Stimulated activated naive B cell treated with anti-CD40 and anti-IgM and Interleukin-4, amounts not matched to agents 10 μg/mL and 1 μg/mL and 100 μg/mL, for 72 hours (primary cell): ENCODE measurements at places on chromosomes 4 and X.

DNA sequence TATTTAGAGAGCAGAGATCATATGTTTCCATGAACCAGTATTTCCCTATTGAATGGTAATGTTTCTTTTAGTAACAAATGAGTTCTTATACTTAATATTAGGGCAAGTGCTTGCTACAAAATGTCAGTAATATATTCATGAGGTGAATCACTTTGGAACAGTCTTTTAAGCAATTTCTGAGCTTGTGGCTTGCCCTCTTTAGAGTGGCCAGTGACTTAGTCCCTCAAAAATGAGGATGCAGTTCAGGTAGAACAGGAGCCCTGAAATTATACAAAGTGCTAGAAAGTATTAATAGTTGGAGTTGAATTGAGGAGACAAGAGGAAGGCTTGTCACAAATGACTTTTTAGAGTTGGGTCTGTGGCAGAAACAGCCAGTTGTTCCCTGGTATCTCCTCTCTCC is 53.4 kb upstream of the PITX2 start:
- no peak for DNase-seq

- DNase-seq: no peak
Measured at GRCh38 chr4:66284991-66285451, 614.7 kb upstream of the EPHA5 start.

GRCh38 chr4:38449506-38450174 is 214.4 kb upstream of the KLF3 start:
- DNase-seq: no peak

DNA sequence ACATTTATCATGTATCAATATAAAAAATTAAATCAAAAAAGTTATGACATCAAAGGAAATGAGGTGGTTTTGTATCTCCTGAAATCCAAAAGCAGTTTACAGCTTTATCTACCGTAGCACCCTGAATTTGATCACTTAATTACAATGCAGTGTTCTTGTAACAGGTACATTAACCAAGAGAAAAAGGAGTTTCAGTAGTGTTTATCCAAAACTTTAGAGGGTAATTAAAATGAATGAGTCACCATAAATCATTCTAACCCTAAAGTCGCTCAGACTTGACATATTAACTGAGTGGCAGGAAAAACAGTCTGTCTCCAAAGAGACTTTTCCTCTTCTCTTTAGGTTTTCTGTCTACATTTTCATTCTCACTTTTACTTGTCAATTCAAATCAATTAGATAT is 907.6 kb upstream of the EPHA5 start:
- no peak for DNase-seq

GRCh38 chrX:106716463-106716862 is 10.0 kb upstream of the RNF128 start:
- no peak for DNase-seq

GRCh38 chr4:158726633-158727032 is 3.4 kb upstream of the PPID start:
- DNase-seq: no peak

DNA sequence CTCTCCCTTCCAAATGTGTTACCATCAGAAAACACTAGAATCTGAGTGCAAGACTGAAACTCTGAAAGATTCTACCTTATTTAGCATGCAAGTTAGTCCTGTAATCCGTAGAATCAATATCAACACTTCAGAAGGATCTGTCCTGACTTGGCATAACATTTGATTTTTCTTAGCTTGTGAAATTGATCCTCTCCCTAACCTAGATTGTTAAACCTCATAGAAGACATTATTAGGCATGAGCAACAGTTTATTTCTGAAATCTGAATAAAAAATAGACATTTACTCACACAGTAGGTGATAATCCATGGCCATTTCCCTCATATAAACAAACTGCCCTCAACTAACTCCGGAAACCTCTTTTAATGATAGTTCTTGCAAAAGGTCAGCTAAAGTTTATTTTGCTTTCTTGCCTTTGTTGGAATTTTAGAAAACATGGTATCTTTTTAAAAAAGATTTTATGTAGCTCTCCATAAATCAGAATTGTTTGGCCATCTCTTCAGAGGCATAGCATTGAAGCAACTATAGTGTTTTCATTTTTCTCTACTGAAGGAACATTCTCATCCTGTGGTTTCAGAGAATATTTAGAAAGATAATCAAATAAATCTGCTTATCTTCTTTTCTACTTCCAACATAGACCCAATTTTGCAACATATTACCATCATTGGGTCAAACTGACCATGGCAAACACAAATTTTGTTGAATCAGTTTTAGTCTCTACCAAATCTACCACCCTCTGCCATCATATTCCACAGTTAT is 38.5 kb upstream of the PDLIM5 start:
- DNase-seq: no peak

DNA sequence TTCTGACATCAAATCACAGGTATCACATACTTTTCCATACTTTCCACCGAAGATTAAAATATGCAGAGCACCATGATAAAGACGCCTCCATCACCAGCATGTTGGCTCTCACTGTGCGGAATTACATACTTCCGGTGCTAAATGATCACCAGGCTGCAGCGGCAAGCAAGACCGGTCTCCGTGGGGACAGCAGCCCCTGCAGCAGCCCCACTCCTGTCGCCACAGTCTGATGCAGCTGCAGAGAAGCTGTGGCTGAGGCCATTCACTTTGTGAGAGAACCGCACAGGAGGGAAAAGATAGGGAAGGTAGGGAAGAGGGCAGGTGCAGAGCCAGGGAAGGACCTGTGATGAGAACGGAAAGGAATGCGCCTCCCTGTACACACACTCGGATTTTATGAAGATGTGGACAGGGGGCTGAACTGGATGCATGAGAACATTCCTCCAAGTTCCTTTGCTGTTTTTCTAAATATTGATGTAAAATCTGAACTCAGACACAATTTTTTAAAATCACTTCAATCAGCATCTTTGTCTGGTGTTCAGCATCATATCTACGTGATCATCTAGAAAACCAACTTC is 38.3 kb downstream of the AFAP1 start:
- no peak for DNase-seq

DNA sequence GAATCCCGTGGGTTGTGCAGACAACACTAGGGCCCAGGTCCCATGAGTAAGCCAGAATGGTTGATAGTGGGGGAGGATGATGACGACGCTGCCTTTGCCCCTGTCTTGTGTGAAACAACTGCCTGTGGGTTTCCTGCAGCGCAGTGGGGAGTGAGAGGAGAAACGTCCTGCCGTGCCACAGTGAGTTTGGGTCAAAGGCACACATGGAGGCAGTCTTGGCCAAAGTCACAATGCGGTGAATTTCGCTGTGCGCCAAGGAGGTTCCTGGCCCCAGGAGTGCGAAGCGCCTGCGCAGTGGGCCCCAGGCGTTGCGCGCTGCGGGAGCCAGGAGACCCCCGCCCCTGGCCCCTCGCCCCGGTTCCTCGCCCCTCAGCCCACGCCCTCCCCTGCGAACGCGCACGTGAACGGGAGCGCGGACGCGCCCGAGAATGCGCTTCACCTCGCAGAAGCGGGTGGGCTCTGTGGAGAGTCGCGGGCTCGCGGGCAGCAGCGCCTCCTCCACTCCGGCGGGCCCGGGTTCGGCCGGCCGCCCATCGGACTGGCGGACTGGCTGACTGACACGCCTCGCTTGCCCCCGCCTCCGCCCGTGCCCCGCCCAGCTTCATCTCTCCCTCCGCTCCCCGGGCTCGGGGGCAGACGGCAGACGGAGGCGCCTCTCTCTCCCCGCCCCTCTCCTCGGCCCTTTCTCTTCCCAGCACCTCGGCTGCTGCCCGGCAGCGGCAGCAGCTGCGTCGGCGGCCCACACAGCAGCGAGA is at the start of gene NUDT10:
Gene NUDT10 (plus strand): TSS at position 635 of the 755 bp plus-strand sequence. CDS start 144 bp downstream, outside the sequence.
- peak; percentile 35 for DNase-seq

- DNase-seq: no peak
Measured at GRCh38 chr4:80809039-80809729, 221.3 kb upstream of the BMP3 start.

GRCh38 chr4:13478707-13479106 is 5.4 kb downstream of the RAB28 start:
- no peak for DNase-seq

DNA sequence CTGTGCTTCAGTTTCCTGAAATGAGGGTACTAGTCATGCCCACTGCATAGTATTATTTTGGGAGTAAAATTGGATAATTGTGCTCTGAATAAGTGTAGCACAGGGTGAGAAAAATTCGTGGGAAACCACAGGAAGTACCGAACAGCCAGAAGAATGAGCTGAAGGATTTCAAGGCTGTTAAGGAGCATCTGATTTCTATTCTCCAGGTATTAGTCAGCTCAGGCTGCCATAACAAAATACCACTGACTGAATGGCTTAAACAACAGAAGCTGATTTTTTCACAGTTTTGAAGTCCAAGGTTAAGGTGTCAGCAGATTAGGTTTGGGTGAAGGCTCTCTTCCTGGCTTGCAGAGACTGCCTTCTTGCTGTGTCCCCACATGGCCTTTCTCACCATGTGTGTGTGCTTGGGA is 41.9 kb downstream of the WWC2 start:
- no peak for DNase-seq

DNA sequence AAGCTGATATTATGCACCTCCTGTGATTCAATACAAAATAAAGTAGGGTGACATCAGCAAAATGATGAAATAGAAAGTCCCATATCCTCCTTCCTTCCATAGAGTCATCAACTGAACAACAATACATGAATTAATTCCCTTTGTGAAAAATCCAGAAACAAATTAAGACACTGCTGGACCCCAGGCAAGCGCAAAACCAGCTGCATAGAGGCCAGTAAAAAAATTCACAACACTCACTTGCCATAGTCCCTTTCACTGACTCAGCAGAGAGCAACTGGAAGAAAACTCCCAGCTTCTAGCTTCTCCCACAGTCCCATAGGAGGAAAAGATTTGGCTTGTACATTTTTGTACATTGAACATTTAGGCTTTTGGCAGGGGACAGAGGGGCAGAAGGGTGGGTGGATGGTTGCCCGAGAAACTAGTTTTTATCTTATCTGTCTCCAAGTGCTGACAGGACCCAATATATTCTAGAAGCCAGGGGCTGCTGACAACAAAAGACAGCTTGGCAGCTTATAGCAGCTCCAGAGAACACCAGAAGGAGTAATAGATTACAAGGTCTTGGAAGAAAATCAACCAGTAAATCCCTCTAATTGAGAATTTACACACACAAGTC is 124.6 kb downstream of the NDST3 start:
- DNase-seq: no peak

DNA sequence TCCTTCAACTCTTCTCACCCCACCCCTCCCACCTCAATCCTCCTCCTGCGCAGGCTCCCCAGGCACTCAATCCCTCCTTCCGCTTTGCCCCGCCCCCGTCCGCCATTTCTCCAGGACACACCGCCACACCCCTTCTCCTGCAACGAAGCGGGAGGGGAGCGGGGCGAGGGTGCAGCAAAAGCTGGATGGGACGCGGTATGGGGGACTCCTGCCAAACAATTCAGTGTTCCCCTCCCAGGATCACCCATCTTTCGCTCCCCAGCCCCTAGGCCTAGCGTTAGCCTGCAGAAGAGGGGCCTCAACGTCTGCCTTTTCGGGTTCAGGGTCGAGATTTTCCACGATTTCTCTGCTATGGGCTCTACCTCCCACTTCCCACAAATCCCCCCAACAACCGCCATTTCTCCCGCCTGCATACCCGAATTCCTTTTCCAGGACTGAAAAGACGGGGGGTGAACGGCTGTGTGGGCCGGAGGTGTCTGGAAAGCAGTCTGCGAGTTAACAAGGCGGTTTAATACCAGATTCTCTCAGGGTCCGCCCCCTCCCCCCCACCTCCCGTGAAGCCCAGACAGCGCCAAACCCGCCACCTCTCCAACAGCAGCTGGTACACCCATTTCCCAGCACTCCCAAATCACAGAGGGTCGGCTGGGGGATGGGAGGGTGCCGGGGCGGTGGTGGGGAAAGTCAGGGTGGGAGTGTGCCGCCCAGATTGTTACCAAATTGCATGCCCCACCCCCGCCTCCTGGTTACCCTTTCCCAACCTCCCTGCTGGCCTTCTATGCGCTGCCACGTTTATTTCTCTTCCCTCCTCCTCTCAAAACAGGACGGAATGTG is 774 bp downstream of the ARMCX2 start:
- DNase-seq: peak; percentile 21

DNA sequence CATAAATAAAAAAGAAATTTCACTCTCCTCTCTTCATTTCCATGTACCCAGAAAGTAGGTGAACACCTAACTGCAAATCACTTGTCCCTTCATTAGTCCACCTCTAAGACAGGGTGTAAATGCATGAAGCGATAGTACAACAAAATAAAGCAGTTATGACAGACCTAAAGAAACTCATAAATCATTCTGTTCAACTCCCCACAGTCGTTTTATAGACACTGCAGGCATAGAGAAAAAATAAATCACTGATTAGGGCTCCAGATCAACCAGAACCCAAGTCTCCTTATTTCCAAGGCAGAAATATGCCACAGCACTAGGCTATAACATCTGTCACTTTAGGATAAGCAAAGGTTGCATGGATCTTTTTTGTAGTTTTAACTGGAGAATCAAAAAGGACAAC is 3.0 kb downstream of the RASGEF1B start:
- DNase-seq: no peak

- DNase-seq: no peak
Measured at GRCh38 chr4:182971702-182972101, 54.5 kb upstream of the DCTD start.

DNA sequence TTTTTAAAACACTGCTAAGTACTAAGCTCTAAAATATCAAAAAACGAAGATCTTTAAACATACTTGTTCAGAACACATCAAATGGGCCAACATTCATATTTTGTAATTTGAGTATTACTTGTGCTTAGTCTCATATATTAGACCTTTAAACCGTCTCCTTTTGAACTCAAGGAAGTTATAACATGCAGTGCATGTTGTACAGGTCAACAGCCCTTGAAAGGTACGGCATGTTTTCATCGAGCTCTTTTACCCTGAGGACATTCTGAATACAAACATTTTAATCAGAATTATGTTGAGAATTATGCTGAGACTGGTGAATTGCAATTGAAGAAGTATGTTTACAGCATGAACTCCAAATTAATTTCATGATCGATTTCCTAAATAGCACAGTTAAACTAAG is 7.0 kb upstream of the ASB11 start:
- no peak for DNase-seq

DNA sequence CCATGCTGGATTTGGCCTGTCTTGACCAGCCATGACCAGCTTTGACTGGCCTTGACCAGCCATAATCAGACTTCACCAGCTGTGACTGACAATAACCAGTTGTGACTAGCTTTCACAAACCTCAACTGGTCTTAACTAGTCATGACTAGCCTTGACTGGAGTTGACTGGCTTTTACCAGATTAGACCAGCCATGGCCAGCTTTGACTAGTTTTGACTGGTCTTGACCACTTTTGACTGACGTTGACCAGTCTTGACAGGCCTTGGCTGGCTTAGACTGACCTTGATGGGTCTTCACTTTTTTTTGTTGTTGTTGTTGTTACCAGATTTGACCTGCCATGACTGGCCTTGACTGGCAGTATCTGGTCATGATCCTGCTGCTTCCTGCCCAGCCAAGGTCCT is 67.4 kb downstream of the RLIM start:
- DNase-seq: no peak

DNA sequence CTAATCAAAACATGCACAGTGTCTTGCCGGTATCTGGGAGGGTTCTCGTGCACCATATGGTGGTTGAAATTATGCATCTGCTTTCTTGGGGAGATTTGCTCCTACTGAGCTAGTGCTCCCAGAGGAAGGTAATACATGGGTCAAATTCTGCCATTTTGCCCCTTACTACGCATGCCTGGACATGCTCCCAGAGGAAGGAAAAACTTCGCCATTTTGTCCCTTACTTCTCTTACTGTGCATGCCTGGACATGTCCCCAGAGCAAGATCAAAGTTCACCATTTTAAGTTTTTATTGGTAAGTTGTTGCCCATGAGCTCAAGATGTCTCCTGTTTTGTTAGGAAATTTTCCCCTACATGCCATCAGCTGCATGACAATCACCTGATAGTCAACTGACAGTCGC is 252.1 kb upstream of the KLHL4 start:
- DNase-seq: no peak
